ENCODE measurements at places on chromosomes 5 and 9. TPM values are rescaled to one million over a fixed set of nuclear protein-coding genes. Genes with fewer than 3 reads are reported as not detected.

SPINK6 gene
- not detected for total RNA-seq

ASB6 gene
- total RNA-seq, result 4.7 TPM

GARIN3 gene
- total RNA-seq, result not detected

DNA sequence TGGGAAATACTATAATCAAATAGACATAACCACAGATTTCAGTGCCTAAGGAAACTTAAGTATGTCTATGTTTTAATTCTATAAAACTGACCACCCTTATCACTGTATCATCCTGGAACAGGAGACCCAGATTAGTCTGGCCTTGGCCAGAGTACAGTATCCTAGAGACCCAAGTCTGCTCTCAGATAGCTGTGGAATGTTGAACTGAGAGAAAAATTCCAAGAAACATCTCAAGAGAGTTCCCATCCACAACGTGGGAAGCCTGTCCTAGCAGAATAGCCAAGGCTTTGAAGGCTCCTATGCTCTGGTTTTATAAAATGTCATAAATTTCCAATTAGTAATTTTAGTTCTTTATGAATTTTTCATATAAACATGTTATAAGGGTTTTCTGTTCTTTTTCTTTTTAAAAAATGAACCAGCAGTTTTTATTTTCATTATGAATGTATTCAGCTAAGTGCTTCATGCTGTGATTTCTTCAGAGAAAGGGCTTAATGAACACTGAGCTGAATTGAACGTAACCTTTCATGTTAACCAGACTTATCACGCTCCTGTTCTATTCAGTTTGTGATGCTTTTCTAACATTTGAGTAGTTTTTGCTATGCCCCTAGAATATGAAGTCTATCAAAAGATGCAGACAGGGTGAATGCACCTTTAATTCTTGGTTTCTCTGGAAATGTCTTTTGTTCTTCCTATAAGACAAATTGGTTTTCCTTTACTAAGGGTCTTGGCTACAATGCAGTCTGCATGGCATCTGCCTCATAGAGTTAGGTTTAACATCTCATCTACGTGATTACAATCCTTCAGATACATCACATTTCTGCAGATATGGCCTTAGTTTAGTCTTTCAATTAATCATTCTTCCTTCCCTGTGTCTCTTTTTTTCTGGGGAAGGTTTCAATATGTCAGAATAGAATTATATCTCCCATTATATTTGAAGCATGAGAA, 230.8 kb downstream of the CYLC2 start:
- H3K27ac ChIP-seq, result no peak overlapping the region
- no peak overlapping the region for H3K4me3 ChIP-seq
- no peaks in the 10 kb centered on the region for H3K4me1 ChIP-seq
- no peak for DNase-seq

MRPS30 gene
- total RNA-seq, result 26.0 TPM

PCDHA1 gene
- not detected for total RNA-seq

DNA sequence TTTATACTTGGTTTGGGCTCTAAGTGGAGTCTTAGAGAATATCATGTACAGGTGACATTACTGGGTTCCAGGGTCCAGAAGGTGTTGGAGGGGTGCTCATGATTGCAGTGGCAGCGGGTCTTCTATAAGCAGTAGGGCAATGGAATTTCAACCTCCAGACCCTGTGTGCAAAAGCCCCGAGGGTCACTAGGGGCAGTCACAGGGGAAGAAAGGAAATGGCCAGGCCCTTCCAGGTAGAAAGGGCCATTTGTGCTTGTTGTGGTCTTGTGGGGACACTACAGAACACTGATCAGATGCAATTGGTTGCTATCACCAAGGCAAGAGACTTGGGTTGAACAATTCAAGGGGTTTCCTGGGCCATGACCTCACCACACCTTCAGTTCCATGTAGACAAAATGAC, 283.4 kb downstream of the GADD45G start:
- no peak for DNase-seq
- no peak overlapping the region for H3K27ac ChIP-seq
- H3K4me1 ChIP-seq, result no peaks in the 10 kb centered on the region
- H3K36me3 ChIP-seq, result no peaks in the 10 kb centered on the region
- no peaks in the 10 kb centered on the region for H3K27me3 ChIP-seq
- H3K4me3 ChIP-seq, result no peak overlapping the region

- no peak overlapping the region for H3K27ac ChIP-seq
- no peaks in the 10 kb centered on the region for H3K36me3 ChIP-seq
- H3K27me3 ChIP-seq, result no peaks in the 10 kb centered on the region
- no peaks in the 10 kb centered on the region for H3K4me1 ChIP-seq
- no peak overlapping the region for H3K4me3 ChIP-seq
These were observed 32.9 kb downstream of the FAM81B start for GRCh38 chr5:95424016-95424415.

GRCh38 chr9:126756876-126757415, 47.9 kb upstream of the ZBTB43 start:
- DNase-seq, result no peak
- H3K4me3 ChIP-seq, result no peak overlapping the region
- H3K27me3 ChIP-seq, result no peaks in the 10 kb centered on the region
- H3K27ac ChIP-seq, result no peak overlapping the region
- no peaks in the 10 kb centered on the region for H3K36me3 ChIP-seq
- no peaks in the 10 kb centered on the region for H3K4me1 ChIP-seq

TMEFF1 gene
- not detected for total RNA-seq

LRRC70 gene
- 1.2 TPM for total RNA-seq

- no peak for DNase-seq
- no peak overlapping the region for H3K4me3 ChIP-seq
- H3K27me3 ChIP-seq, result no peaks in the 10 kb centered on the region
- no peaks in the 10 kb centered on the region for H3K4me1 ChIP-seq
- no peaks in the 10 kb centered on the region for H3K36me3 ChIP-seq
- no peak overlapping the region for H3K27ac ChIP-seq
These were observed 506.7 kb downstream of the TMEM232 start for GRCh38 chr5:110219769-110220168.
